ENCODE measurements at places on chromosomes 7 and 10. TPM values are rescaled to one million over a fixed set of nuclear protein-coding genes. Genes with fewer than 3 reads are reported as not detected.

The GNB2 gene
- 215 TPM for total RNA-seq

The TRPV5 gene
- total RNA-seq: not detected

The SFRP4 gene
- not detected for total RNA-seq

The SYNPO2L gene
- 0.20 TPM for total RNA-seq

The TMEM236 gene
- 0.05 TPM for total RNA-seq

The KCNH2 gene
- total RNA-seq: 10.7 TPM

The ACTL6B gene
- total RNA-seq: 2.4 TPM

The LAMB4 gene
- 0.16 TPM for total RNA-seq

DNA sequence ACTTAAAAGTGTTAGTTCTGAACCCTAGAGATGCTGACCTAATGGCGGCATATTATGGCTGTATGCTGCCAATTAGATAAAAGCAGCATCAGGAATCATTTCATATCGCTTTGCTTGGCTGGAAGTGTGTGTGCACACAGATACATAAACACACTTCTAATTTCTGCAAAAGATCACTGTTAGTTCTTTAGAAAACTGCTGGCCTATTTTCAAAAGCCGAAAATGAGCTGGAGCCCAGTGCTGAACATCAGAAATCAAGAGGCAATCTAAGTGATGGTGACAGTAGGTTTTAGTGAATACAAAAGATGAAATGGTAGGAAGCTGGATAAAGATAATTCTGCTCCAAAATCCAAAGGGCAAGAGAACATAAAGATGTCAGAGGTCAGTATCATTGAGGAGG lies 745.8 kb upstream of the LRRTM3 start:
- H3K27me3 ChIP-seq: no peaks in the 10 kb centered on the region
- no peaks in the 10 kb centered on the region for H3K36me3 ChIP-seq
- DNase-seq: no peak
- H3K4me3 ChIP-seq: no peak overlapping the region
- H3K27ac ChIP-seq: no peak overlapping the region
- H3K4me1 ChIP-seq: no peaks in the 10 kb centered on the region

- no peaks in the 10 kb centered on the region for H3K27me3 ChIP-seq
- H3K4me1 ChIP-seq: peaks cover 33% of the 10 kb centered on the region
- no peak overlapping the region for H3K4me3 ChIP-seq
- H3K36me3 ChIP-seq: peaks cover 11% of the 10 kb centered on the region
These were observed 36.8 kb downstream of the AFAP1L2 start for GRCh38 chr10:114367351-114368056.

- no peak for DNase-seq
These were observed 86.9 kb upstream of the KCND2 start for GRCh38 chr7:120185940-120186682.

- no peak overlapping the region for H3K4me3 ChIP-seq
- no peaks in the 10 kb centered on the region for H3K36me3 ChIP-seq
- no peaks in the 10 kb centered on the region for H3K27me3 ChIP-seq
- DNase-seq: no peak
These were observed 2.0 kb upstream of the AOAH start for GRCh38 chr7:36726311-36726710.

DNA sequence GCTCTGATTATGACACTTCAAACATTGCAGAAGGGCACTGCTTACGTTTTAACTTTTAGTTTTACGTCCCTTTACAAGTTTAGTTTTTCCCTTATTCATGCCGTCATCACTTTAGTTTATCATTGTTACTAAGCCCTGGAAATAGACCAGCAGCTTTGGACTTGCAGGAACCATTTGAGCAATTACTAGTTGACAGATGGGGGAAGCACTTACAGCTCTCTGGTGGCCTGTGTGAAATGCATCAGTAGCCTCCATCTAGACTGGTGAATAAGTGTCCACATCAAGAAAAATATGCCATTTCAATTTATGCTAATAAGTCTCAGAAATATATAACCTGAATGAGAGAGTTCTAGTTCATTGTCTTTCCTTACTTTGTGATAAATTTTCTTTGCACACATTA lies 194.9 kb upstream of the GRM3 start:
- DNase-seq: no peak
- H3K27ac ChIP-seq: no peak overlapping the region
- H3K36me3 ChIP-seq: no peaks in the 10 kb centered on the region
- H3K27me3 ChIP-seq: no peaks in the 10 kb centered on the region
- no peaks in the 10 kb centered on the region for H3K4me1 ChIP-seq

- H3K4me3 ChIP-seq: peak overlapping the region; percentile 56
- peaks cover 36% of the 10 kb centered on the region for H3K4me1 ChIP-seq
- H3K27ac ChIP-seq: no peak overlapping the region
- H3K36me3 ChIP-seq: peaks cover 18% of the 10 kb centered on the region
These were observed 3.2 kb downstream of the POLR1F start for GRCh38 chr7:19705663-19706062.

- H3K4me1 ChIP-seq: no peaks in the 10 kb centered on the region
- H3K27me3 ChIP-seq: no peaks in the 10 kb centered on the region
- H3K4me3 ChIP-seq: no peak overlapping the region
- H3K27ac ChIP-seq: no peak overlapping the region
These were observed 9.1 kb downstream of the MDFIC start for GRCh38 chr7:114930829-114931655.

DNA sequence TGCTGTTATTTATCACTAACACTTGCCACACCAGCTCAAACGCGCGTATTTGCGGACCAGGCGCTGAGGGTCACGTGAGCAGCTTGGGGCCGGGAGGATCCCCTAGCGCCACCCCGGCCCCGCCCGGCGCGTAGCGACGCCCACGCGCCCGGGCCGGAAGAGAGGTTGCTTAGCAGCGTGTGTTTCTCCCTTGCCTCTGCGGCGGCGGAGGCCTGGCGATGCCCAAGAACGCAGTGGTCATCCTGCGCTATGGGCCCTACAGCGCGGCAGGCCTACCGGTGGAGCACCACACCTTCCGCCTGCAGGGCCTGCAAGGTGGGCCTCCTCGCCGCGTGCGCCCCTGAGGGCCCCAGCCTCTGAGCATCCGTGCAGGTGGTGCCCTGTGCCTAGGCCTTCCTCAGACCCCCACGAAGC lies at the start of gene C10orf53:
C10orf53 (plus strand) TSS at position 172 of the 414 bp plus-strand sequence; CDS start at position 219, 47 bp downstream.
- H3K27ac ChIP-seq: no peak within 1 kb of the TSS
- DNase-seq: peak; percentile 69
- H3K36me3 ChIP-seq: peaks cover 3% of the 10 kb centered on the region
- peaks cover 73% of the 10 kb centered on the region for H3K27me3 ChIP-seq
- peak within 1 kb of the TSS; percentile 91 for H3K4me3 ChIP-seq
- H3K4me1 ChIP-seq: peaks cover 8% of the 10 kb centered on the region

- H3K36me3 ChIP-seq: peaks cover 4% of the 10 kb centered on the region
- peaks cover 35% of the 10 kb centered on the region for H3K27me3 ChIP-seq
- DNase-seq: peak; percentile 84
- peak within 1 kb of the TSS; percentile 98 for H3K4me3 ChIP-seq
These were observed at the start of gene BMS1 for GRCh38 chr10:42782446-42783180. TSS of gene BMS1 (plus strand) at chr10:42782795. CDS start at chr10:42784395, 1,600 bp downstream.

- H3K27ac ChIP-seq: no peak overlapping the region
- no peak overlapping the region for H3K4me3 ChIP-seq
- peaks cover 11% of the 10 kb centered on the region for H3K27me3 ChIP-seq
- no peak for DNase-seq
These were observed 24.4 kb upstream of the PPIF start for GRCh38 chr10:79322616-79323543.

GRCh38 chr10:97713339-97713825 lies at the start of gene MARVELD1:
TSS of gene MARVELD1 (plus strand) at chr10:97713730. CDS start at chr10:97713877, 147 bp downstream.
- peaks cover 3% of the 10 kb centered on the region for H3K36me3 ChIP-seq
- DNase-seq: peak; percentile 46
- H3K4me1 ChIP-seq: peaks cover 54% of the 10 kb centered on the region
- H3K27me3 ChIP-seq: peaks cover 6% of the 10 kb centered on the region

Data from neural crest cell (in vitro differentiated cells).